ENCODE measurements at places on chromosomes 7 and 10. TPM values are rescaled to one million over a fixed set of nuclear protein-coding genes. Genes with fewer than 3 reads are reported as not detected.

PRLHR gene
- not detected for total RNA-seq

SFTPA1 gene
- not detected for total RNA-seq

RINT1 gene
- total RNA-seq: 10.2 TPM

GIMAP1 gene
- total RNA-seq: 21.1 TPM

ENTPD7 gene
- 22.9 TPM for total RNA-seq

UBE2H gene
- total RNA-seq: 43.8 TPM

ANKRD30A gene
- total RNA-seq: not detected

AKR1C8 gene
- not detected for total RNA-seq

KCND2 gene
- total RNA-seq: 0.09 TPM

SKIDA1 gene
- 5.4 TPM for total RNA-seq

ASZ1 gene
- not detected for total RNA-seq

SPDYE9 gene
- total RNA-seq: not detected

IL15RA gene
- total RNA-seq: 9.9 TPM

CUL2 gene
- total RNA-seq: 26.9 TPM

ERLIN1 gene
- total RNA-seq: 32.7 TPM

LIPF gene
- total RNA-seq: not detected

AOAH gene
- 0.52 TPM for total RNA-seq

DGKI gene
- total RNA-seq: 2.5 TPM

ERVW-1 gene
- not detected for total RNA-seq

CLRN3 gene
- 0.33 TPM for total RNA-seq

HOXA1 gene
- total RNA-seq: 0.43 TPM

UCN3 gene
- not detected for total RNA-seq

ITPRID1 gene
- total RNA-seq: not detected

Data from dermis lymphatic vessel endothelial cell (primary cell).